NCI-H1105 treated with DMSO at 0.1 percent for 48 hours (cell line): ENCODE measurements at places on chromosomes 1 and 21.

GRCh38 chr1:117967881-117968280, 38.3 kb downstream of the WDR3 start:
- peak; percentile 89 for DNase-seq

GRCh38 chr1:19110257-19110927, 99.7 kb downstream of the UBR4 start:
- DNase-seq = no peak

- DNase-seq = no peak
These were observed 188.3 kb downstream of the NRIP1 start for GRCh38 chr21:14876524-14876840.

DNA sequence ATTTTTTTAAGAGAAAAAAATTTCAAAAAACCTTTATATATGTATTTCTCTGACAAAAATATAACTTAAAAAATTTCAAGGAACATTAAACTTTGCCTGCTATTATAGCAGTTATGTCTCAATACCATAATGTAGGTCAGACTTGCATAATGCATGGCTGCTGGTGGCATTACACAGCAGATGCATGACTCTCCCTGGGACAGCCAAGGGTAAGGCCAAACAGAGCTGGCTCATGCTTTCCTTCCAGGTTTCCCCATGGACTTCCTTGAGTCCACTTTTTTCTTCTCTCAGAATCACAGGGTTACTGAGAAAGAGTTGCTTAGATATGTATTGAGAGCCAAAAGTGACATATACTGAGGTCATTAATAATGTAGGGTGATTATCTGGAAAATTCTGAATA, 43.7 kb downstream of the RHOU start:
- no peak for DNase-seq

DNA sequence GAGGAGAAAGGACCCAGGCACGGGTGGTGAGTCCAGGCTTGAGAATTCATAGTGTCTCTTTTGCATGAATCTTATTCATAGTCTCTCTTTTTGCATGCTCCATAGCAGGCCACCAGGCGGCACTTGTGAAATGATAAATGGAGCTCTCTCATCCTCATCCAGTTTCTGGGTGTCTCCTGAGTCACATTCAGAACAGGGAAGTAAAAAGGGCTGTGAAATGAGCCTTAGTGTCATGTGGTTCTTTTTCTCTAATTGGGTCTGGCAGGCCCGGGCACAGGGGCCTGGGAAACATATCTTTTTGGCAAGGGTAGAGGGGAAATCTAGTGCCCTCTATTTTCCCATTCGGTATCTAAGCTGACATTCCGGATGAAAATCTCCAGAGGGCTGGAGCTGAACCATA, 19.1 kb upstream of the NCF2 start:
- no peak for DNase-seq
